ENCODE measurements at places on chromosomes 13 and 19. TPM values are rescaled to one million over a fixed set of nuclear protein-coding genes. Genes with fewer than 3 reads are reported as not detected.
A peak's percentile ranks its signal among the peaks of the same experiment; 100 is the strongest.

GRCh38 chr13:54705738-54706137 lies 1677.1 kb downstream of the OLFM4 start:
- DNase-seq = no peak

Gene SRRM5
- total RNA-seq = not detected

DNA sequence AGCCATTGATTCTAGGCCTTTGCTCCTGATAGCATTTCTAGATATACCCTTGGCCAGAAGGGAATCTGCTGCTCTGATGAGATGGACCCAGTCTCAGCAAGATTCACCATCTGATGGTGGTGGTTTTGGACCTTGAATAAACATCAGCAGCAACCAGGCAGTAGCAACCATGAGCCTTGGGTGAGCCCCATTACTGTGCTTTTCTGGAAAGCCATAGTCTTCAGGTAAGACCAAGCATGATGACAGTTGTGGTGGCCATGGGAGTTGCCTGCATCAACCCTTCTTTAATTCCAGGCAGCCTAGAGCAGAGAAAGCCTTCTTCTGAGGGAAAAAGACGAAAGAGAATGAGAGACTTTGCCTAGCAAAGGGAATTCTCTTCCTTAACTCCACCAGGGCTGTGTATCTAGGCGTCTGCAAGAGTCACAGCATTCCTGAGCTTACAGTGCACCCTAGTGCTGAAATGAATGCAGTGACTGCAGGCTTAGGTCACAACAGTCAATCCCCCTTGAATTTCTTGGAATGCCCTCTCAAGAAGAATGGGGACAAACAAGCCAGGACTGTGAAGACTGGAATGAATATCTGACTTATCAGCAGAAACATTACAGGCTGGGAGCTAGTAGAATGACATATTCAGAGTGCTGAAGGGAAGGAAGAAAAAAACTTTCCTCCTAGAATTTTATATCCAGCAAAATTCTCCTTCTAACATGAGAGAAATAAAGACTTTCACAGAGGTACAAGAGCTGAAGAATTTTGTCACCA lies 942.4 kb upstream of the PCDH20 start:
- no peak for DNase-seq

- no peak for DNase-seq
Observed at GRCh38 chr19:45249261-45250033, 1.6 kb upstream of the MARK4 start.

DNA sequence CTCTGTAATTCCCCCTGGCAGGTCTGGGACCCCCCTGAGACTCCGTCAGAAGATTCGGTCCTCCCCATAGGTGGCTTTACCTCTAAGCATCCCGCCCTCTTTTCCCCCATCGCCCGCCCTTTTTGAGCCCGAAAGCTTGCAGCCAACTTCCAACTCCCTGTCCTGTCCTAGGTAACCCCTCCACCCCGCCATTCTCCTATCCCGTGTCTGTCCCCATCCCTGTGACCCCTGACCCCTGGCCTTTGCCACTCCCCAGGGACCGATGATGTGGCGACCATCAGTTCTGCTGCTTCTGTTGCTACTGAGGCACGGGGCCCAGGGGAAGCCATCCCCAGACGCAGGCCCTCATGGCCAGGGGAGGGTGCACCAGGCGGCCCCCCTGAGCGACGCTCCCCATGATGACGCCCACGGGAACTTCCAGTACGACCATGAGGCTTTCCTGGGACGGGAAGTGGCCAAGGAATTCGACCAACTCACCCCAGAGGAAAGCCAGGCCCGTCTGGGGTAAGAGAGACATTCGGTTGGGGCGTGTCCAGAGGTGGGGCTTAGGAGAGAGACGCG lies 488 bp downstream of the RCN3 start:
- DNase-seq = no peak

DNA sequence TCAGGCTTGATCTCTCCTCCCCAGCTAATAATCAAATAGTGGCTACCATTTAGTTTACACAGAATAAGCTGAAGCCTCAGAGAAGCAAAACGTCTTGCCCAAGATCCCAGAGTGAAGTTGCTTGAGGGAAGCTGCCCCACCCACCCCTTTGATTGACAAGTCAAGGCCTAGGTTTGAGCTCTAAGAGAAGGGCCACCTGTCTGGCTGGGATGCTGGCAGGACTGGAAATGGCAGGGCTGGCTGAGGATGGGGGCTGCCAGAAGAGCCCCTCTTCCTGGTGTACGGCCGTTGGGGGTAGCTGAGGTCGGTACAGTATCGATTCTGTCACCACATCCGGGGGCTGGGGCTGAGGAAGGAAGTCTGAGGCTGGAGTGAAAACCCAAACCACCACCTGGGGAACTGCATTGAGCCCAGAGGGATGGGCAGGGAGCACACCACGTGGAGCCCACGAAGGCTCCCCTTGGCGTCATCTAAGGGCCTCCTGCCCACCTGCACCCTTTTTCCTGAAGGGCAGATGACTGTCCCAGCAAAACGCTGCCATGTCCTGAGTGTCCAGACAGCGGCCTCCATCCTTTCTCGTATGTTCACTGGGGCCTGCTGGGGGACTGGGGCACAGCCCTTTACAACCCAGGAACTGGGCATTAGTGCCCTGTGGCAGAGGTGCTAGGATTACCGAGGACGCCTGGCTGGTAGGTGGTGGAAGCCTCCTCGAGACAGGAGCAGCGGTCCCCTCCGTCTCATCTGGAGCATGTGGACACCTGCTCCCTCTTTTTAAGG lies 1.4 kb upstream of the PRKD2 start:
- DNase-seq = no peak

DNA sequence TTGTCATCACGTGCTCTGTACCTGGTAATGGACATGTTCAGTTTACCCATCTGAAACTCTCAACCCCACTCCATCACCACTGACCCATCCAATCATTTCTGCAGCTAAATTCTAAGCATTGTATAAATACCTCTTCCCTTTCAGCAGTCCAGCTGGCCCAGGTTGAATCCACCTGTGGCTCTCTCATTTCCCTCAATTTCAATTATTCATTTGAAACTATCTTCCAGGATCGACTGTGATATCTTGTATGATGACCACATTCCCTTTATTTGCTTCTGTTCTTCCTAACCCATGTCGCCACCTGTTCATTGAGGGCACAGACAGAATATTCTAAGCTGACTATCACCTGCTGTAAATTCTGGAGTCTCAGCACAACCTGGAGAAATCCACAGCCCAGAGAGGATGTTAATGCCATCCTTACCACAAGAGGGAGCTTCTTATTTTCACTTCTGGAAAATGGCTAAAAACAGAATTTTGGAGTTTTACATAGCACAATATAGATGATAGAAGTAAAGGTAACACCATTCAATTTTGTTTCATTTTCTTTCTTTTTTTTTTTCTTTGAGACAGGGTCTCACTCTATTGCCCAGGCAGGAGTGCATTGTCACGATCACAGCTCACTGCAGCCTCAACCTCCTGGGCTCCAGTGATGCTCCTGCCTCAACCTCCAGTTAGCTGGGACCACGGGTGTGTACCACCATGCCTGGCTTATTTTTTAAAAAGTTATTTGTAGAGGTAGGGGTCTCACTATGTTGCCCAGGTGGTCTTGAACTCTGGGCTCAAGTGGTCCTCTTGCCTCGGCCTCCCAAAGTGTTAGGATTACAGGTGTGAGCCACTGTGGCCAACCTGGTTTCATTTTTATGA lies 38.6 kb downstream of the ZNF823 start:
- peak; percentile 3 for DNase-seq

- DNase-seq = no peak
Observed at GRCh38 chr19:48804496-48804895, 6.3 kb downstream of the BCAT2 start.

- DNase-seq = peak; percentile 97
Observed at GRCh38 chr19:54463531-54464043, at the start of gene LENG9. Gene LENG9 (minus strand): TSS chr19:54463778. CDS start chr19:54463526, 252 bp downstream.

Gene SERPINE3
- total RNA-seq = not detected

Gene GNG8
- total RNA-seq = not detected

Gene CALR3
- total RNA-seq = not detected

Gene IGSF23
- 0.25 TPM for total RNA-seq

DNA sequence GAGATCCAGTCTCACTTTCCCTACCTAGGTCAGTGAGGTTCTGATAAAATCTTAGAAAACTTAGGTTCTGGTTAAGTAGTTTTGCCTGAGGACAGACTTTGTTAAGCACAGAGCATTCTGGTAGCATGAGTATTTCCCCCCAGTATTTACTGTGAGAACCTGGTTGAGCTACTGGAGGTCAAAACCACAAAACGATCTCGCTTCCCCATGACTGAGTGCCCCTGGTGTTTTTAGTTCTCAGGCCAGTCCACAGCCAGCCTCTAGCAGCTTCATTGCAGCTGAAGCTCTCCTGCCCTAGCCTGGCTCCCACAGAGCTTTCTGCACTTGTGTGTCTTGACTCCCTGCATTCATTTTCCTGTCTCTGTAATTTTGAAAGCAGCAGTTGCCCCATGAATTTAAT lies 1138.2 kb downstream of the UQCRFS1 start:
- no peak for DNase-seq

Gene KLK3
- total RNA-seq = not detected

Gene ZNF540
- total RNA-seq = 0.13 TPM

GRCh38 chr19:21314676-21315075 lies 14.5 kb downstream of the ZNF708 start:
- no peak for DNase-seq

- no peak for DNase-seq
Observed at GRCh38 chr13:75418997-75419396, 63.0 kb downstream of the TBC1D4 start.

DNA sequence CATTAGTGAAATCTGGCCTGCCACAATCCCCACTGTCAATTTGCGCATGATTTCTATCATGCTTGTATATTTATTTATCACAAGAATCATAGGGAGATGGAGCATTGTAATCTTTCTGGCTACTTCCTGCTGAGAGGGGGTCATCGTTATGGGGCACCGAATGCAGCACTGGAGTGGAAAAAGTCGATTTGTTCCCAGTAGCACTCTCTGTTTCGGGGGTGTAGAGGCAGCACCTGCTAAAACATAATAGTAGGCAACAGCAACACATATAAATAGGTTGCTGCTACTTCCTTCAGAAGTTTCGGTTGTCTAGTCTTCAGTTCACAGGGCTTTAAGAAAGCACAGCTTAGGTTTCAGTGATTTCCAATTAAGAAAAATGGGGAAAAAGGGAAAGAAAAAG lies 23.4 kb upstream of the CEACAM21 start:
- DNase-seq = no peak

DNA sequence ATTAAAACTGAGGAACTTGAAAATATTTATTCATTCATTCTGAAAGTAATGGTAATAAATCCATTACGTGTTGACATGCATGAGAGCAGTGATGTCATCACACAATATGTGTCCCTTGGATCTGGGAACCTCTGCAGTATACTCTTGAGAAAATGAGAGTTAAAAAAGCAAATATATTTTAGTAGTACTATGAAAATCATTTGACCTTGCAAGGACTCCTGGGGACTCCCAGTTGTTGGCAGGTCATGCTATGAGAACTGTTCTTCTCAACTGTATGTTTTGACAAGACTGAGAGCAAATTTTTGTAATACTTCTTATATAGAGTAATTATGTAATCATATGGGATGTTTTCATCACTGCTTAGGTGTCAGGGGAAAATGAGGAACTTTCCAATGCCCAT lies 249.4 kb downstream of the PCCA start:
- no peak for DNase-seq

DNA sequence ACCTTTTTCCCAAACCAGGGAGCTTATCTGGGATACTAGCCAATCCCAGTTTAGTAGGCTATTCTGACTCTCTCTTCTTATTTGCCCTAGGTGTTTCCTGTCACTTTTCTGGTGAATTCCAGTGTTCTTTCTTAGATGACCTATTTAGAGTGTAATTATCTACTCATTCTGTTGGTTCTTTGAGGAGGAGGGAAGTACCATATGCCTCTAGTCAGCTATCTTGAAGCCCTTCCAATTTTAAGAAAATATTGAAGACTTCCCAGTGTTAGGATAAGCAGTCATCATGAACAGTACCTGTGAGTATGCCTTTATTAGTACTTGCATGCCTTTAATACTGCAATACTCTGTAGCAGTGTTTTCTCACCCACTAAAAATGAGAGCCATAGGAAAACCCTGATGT lies 724.3 kb upstream of the SLITRK1 start:
- DNase-seq = no peak

GRCh38 chr13:106810069-106810468 lies 242.1 kb upstream of the ARGLU1 start:
- DNase-seq = no peak

GRCh38 chr19:40578442-40578908 lies 1.8 kb downstream of the SHKBP1 start:
- DNase-seq = no peak

DNA sequence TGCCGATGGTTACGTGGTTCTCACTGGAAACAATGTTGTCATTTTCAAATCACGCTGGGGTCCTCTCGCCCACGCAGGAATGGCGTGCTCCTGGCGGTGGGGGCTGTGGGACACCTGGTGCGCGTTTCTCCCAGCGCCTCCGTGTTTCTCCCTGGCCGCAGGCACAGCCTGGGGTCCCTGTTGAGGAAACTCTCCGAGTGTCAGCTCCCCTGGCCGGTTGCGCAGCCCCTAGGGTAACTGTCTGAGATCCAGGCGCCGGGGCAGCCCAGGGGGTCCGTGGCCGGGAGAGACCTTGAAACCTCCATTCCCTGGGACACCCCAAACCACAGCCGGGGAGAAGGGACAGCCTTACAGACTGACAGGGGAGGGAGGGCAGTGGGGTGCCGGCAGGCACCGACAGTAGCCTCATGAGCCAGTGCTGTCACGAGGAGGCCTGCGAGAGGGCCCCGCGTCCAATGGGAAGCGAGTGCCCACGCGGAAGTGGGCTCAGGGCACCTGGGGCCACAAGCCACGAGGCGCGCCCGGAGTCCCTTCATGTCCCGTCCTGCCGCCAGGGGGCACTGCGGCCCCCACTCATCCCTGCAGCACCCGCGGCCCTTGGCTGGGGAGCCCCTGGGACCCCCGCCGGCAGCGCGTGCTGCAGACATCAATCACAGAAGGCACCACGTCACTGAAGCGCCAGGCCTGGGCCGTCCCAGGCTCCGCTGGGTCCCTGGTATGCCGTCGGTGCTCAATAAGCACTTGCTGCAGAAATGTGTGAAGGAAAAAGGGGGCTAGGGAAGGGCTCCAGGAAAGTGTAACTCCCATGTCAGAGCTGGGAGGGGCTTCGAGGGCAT lies 9.5 kb downstream of the ADAMTSL5 start:
- no peak for DNase-seq

Gene GRIN2D
- total RNA-seq = 0.40 TPM

GRCh38 chr13:92622905-92623304 lies 603.7 kb upstream of the GPC6 start:
- no peak for DNase-seq

Gene MAP4K1
- 0.21 TPM for total RNA-seq

GRCh38 chr19:17370026-17370587 lies 7.0 kb downstream of the PLVAP start:
- DNase-seq = no peak

DNA sequence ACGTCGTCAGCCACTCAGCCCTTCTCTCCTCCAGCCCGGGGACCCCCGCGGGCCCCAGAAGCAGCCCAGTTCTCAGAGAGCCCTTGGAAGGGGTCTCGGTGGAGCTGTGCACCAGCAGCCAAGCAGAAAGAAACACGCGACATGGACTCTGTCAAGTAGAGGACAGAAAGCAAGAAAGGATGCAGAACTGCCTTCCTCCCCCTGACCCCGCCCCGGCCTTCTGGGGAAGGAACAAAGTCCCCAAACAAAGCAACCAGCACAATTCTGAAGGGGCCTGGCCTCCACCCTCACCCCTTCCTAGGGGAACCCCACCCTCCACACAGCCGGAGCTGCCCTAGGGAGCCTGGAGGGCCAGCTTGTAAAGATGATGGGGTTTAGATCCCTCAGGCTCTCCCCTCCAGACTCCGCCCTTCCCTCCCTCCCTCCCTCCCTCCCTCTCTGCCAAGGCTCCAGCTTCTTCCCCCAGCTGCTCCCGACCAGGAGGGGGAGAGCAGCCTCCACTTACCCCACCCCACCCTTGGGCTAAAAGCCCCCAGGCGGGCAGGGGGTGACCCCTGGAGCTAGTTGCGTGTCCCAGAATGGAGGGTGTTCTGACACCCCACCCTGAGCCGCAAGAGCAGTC lies 7.8 kb downstream of the LYL1 start:
- no peak for DNase-seq

Data from pulmonary artery endothelial cell (primary cell).